Bone marrow (tissue), 2 donors: ENCODE measurements at places on chromosomes 5 and 9.

DNA sequence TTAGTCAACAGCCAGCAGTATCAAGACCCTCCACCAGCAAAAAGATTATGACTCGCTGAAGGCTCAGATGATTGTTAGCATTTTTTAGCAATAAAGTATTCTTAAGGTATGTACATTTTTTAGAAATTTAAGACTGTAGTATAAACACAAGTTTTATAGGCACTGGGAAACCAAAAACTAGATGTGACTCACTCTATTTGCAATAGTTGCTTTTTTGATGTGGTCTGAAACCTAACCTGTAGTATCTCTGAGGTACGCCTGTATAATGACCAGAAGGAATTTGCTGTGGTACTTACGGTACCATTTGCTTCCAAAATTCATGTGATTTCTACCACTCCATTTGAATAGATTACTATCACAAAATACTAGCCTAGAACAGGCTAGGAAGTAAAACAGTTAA lies 60.8 kb downstream of the WDR41 start:
- no peak for DNase-seq

DNA sequence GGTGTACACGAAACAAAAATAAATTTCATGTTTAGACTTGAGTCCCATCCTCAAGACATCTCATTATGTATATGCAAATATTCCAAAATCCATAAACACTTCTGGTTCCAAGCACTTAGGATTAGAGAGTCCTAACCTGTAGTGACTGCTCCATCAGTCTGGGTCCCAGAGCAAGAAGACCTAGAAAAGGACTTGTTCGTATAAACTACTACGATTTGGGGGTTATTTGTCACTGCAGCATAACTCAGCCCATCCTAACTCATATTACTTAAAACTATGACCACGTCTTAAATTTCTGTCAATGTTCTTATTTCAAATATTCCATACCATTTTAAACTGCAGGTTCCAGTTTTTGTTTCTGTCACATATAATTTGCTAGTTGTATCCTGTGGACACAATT lies 463.0 kb downstream of the AGTPBP1 start:
- DNase-seq = no peak

- no peak for DNase-seq
Observed at GRCh38 chr5:88276378-88276777, 7.7 kb upstream of the TMEM161B start.

- DNase-seq = no peak
Observed at GRCh38 chr9:109316207-109316640, 4.6 kb downstream of the EPB41L4B start.

DNA sequence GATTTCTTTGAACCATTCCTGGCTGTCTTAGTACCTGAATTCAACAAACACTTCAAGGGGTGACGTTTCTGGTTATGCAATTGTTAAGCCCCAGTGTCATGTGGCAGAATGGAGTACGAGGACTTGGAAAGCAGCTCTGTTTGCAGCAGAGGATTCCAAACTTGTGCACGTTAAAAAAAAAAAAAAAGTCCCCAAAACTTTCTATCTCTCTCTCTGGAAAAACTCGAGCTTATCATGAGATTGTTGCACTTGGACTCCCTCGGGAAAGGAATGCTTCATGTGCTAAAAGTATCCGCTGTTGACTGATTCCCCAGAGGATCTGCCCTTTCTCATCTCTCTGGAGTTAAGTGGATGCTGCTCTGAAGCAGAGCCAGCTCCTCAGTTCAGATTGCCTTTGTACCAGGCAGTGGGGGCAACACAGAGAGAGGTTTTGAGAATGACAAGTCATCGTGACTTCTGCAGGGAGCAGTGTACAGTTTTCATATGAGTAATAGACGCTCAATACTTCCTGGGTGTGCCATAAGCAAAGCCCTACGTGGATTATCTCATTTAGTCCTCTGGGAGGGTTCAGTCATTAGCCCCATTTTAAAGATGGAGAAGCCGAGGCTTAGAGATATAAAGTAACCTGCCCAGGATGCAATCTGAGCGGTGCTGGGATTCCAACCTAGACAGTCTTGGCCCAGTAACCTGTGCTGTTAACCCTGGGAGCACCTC lies 28.1 kb downstream of the TMOD1 start:
- DNase-seq = no peak

- DNase-seq = no peak
Observed at GRCh38 chr5:172082180-172082579, 75.7 kb upstream of the FBXW11 start.

DNA sequence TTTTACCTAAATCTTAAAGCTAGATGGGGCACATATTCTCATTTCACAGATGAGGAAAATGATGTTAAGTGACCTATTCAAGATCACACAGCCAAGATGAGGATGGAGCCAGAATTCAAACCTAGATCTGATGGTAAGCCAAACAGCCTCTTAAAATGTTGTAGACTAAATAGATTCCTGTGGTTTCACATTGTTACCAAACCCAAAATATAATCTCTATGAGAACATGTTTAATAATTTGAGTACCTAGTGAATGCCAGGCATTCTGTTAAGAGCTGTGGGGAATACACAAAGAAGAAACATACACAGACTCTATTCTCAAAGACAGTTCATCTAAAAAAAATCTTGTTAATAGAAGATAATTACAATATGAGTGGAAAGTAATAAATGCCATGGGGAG lies 25.2 kb downstream of the HOMER1 start:
- DNase-seq = no peak

GRCh38 chr5:149747141-149747832 lies 17.2 kb downstream of the PPARGC1B start:
- DNase-seq = no peak

DNA sequence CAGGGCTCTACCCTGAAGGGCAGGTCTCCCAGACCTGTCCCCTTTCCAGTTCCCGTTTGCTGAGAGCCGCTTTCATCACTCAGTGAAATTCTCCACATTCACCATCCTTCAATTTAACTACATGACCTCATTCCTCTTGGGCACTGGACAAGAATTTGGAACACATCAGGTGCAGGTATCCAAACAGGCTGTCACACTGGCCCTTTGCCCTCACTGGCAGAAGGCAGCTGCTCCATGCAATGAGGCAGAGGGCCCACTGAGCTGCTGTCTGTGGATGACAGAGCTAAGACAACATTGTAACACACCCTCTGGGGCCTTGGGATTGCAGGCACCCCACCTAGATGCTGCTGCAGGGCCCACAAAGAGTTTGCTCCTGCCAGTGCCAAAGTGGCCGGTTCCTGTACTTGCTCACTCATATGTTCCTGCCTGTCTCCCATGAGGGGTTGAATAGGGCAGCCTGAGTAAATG lies 55.1 kb downstream of the ACTL7B start:
- no peak for DNase-seq

GRCh38 chr5:66828046-66828547 lies 231.9 kb downstream of the MAST4 start:
- DNase-seq = no peak

- DNase-seq = no peak
Observed at GRCh38 chr5:139004374-139005307, 129.5 kb upstream of the LRRTM2 start.

DNA sequence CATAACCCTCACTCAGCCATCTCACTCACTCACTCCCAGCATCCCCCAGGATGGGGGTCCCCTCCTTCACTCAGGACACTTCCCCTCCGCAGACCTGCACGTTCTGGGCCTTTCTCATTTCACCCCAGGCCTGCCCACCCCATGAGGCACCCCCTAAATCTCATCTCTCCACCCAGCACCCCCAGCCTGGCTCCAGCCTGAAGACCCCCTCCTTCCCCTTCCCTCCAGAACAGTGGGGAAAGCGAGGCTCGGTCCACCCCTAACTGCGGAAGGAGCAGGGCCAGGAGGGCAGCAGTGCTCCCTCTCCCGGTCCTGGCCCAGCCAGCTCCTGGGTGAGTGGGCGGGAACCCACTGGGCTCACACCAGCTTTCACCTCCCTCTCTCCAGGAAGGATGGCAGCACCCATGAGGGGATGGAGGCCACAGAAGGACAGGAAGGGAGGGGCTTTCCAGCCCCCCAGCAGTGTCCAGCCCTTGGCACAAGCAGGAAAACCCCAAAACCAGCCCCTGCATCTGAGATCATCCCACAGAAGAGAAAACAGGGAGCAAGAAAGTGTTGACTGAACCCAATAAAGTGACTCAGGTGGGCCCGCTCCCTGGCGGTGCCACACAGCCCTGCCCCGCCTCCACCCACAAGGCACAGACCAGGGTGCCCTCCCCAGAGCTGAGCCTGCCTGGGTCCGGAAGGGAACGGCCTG lies 55.0 kb downstream of the LRSAM1 start:
- DNase-seq = no peak

DNA sequence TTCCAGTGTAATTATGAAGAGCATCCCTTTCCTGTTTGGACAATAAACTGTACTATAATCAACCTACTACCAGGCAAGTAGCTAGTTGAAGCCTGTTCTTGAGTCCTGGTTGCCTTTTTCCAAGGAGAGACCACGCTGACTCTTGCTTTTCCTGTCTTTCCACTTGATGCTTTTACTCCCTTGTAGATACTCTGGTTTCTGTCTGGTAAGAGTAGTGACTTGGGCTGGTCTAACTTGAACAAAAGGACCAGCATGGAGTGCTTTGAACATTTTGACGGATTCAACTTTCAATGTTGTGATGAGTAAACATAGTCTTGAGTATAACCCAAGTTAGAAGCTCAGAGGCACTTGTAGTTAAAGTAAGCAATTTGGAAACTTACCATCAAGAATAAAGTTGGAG lies 464.3 kb downstream of the GADD45G start:
- DNase-seq = no peak

DNA sequence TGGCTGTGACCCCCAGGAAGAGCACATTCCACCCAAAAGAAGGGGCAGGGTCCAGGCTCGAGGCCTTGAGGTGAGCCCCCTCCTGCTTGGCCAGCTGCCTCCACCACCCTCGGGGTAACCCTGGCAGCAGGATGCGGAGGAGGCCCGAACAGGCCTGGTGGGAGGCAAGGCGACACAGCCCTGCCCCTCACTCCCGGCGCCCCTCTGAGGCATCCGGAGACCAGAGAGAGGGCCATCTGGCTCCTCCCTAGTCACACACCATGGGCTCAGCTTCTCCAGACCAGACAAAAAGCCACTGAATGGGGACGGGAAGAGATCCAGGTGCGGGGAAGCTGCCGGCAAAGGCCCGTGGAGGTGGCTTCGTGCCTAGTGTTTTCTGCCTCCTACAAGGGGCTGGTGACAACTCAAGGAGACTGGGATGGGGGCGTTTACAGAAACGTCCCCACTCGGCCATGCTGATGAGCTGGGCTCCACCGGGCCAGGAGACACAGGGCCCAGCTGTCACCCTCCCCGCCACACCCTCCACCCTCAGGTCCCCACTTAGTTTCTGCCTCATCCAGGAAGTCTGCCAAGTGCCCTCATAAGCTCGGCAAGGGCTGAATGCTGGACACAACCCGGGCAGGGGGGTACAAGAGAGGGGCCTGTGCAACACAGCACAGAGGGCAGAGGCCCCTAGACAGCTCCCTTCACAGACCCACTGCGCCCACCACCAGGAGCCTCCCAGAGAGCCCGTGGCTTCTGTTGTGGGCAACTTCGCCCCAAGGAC lies 41.9 kb downstream of the NACC2 start:
- DNase-seq = no peak

DNA sequence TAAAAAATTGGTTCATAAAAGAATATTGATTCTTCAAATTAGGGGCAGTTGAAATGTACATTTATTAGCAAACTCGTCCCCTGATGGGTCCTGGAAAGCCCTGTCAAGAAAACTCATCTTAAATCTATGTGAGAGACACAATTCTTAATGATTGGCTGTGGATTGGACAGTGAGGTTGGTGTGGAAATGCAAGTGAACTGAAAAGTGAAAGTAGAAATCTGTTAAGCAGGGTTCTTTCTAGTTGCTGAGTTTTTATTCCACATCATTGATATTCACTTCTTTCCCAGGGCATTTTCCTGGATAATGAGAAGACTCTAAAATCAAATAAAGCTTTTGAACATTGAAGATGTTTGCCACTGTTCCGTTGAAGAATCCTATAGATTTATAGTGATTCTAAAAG lies 292.4 kb downstream of the MAST4 start:
- DNase-seq = no peak

DNA sequence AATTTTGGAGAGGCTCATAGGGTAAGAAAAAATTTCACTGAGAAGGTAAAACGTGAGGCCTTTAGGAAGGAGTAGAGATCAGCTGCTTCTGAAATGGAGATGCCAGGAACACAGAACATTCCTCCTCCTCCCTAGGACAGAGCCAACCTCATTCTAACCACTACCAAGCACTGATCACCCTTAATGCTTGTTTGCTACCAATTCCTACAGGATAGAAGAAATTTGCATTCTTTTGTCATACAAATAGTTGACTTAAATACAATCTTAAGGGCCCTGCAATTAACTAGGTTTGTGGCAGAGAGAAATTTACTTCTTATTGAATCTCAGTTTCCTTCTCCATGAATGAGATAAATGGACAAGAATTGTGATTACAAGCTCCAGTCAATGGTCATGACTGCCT lies 780.2 kb upstream of the WWC1 start:
- DNase-seq = no peak

DNA sequence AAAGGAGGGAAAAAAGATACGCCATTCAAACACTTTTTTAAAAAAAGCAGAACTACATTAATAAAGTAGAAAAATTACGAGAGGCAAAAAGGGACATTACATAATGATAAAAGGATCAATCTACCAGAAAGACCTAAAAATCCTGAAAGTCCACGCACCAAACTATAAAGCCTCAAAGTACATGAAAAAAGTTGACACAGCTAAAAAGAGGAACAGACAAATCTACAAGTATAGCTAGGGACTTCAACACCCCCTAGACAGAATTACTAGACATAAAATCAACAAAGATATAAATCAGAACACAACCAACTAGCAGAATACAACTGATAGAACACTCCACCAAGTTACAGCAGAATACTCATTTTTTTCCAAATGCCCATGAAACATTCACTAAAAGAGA lies 11.1 kb downstream of the CAMSAP1 start:
- DNase-seq = no peak

DNA sequence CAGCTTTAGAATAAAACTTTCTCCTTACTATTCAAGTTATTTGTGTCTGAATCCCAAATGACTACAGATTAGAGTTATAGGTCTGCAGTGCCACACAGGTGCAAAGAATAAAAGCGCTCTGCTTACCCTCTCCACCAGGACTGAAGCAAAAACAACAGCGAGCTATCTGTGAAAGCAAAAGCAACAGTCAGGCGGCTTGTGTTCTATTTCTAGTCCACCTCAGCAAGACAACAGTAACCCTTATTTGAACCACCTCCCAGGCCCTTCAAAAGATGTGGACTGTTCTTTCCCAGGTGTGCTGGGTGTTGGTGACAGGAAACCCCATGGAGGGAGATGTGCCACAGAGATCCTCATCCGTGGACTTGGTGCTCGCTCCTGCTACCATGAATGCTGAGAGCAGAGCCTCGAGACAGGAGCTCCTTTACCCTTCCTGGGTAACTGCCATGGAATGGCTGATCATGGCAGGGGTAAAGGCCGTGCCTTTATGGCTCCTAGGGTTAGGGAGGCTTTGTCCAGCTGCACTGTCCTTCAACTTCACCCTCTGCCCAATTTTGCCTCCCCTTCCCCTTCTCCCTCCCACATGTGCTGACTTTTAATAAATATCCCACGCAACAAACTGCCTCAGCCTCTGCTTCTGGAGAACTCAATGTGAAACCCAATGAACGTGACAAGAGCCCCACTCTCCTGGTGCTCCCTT lies 108.6 kb downstream of the SERINC5 start:
- no peak for DNase-seq

GRCh38 chr9:74960561-74960960 lies 7.8 kb upstream of the C9orf40 start:
- DNase-seq = no peak

GRCh38 chr5:107112216-107112615 lies 558.5 kb downstream of the EFNA5 start:
- DNase-seq = no peak
